ENCODE measurements at places on chromosomes 7 and 10.
A peak's percentile ranks its signal among the peaks of the same experiment; 100 is the strongest.

DNA sequence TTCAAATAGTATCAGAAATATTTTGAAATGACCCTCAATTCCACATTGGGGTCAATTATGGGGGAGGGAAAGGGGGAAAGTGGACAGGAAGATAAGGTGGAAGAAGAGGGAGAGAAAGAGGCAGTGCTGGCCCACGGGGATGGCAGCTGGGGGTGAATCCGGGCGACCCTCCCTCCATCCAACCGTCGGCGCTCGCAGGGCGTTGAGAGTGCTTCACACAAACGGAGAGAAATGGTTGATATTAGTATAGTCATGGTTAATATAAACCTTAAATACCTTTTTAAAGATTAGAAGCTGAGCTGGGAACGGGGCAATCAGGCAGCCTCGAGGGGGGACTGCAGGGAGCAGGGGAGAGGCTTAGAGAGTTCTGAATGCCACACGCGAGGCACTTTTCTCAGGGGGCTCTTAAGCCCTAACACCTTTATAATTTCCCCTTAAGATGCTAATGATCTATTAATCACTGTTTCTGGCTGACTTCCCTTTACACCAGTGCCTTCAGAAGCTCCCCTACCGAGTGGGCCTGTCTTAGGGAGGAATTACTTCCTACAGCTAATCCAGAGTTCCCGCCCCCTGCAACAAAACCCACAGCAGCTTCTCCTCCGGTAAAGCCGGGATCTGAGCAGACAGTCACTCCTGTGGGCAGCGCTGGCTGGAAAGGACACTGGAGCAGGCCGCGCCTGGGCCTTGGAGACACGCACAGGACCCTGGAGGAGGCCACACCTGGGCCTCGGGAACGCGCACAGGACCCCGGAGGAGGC, 39.5 kb downstream of the PRKAG2 start:
- DNase-seq, result no peak

DNA sequence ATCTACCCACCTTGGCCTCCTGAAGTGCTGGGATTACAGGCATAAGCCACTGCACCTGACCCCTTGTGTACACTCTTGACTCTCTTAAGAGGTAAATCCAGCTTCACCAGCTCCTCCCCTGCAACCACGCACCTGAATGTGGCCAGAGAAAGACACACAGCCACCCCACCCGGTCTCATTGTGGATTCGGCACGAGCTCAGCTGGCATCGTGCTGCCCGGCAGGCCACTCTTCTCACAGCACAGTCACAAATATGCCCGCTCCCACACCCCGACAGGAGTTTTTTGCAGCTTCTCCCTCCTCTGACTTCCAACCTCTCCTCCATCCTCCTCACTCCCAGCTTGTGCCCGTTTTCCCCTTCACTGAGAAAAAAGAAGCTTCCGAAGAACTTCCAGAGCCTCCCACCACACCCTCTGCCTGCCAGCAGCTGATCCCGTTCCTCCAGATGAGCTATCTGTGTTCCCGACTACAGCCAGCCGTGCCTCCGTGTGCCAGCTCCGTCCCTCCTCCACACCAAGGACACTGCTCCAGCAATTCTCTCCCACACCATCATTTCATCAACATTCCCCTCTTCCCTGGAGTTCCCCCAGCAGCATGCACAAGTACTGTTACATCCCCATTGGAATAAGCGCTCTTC, 8.0 kb upstream of the SMARCD3 start:
- no peak for DNase-seq

GRCh38 chr7:94394437-94395140, at the start of gene COL1A2:
COL1A2 (plus strand) TSS chr7:94394895; CDS start chr7:94395032, 137 bp downstream.
- DNase-seq, result no peak

DNA sequence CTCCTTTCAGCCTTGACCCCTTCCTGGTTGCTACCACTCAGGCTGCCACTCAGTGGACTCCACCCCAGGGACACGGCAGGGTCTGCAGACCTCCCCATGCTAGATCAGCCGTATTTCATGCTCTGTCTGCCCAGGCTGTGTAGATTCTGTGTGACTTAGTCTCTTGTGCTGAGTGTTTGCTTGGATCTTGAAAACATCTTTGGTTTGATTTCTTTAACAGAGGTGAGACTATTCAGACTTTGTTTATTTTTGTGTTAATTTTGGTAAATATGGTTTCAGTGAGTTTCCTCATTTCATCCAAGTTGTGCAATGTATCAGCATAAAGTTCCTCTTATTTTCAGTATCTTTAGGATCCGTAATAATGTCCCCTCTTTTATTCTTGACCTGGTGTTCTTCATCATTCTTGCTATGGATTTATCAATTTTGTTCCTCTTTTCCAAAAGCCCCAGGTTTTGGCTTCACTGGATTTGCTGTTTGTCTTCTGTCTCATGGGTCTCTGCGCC, 21.2 kb upstream of the PWWP2B start:
- DNase-seq, result no peak

DNA sequence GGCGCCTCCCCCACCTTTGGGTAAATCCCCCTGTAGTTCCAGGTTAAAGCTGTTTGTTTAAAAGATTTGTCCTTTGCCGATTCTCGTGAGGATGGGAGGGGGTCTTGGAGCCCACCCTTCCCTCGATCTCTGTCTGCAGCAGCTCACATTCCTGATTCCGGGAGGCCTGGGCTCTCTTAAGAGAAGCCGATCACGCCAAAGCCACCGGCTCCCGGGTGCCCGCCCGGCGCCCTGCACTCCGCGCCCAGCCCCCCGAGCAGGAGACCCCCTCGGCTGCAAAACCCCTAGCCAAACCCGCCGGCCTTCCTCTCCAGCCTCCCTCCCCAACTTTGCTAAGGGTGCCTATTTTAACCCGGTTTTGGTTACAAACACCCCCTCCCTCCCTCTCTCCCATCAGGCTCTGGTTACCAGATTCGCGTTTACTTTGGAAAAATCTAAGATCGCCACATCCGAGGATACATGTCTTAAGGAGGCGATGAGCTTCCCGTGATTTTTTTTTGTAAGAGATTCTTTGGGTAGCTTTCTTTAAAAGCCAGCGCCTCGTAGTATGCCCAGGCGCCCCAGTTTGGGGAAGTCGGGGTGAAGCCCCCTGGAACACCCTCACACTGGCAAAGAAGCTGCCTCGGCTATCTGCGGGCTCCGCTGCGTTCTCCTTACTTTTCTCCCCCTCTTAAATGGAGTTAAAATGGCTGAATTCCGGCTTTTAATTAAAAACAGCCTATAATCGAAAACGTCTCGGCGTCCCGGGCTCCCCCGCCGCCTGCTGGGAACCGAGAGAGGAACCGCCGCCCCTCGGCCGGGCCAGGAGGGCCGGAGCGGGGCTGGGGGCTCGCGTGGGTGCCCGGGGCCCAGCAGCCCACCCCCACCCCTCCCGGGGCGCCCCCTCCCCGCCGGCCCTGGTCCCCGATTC, 983 bp downstream of the TNRC18 start:
- DNase-seq, result no peak

DNA sequence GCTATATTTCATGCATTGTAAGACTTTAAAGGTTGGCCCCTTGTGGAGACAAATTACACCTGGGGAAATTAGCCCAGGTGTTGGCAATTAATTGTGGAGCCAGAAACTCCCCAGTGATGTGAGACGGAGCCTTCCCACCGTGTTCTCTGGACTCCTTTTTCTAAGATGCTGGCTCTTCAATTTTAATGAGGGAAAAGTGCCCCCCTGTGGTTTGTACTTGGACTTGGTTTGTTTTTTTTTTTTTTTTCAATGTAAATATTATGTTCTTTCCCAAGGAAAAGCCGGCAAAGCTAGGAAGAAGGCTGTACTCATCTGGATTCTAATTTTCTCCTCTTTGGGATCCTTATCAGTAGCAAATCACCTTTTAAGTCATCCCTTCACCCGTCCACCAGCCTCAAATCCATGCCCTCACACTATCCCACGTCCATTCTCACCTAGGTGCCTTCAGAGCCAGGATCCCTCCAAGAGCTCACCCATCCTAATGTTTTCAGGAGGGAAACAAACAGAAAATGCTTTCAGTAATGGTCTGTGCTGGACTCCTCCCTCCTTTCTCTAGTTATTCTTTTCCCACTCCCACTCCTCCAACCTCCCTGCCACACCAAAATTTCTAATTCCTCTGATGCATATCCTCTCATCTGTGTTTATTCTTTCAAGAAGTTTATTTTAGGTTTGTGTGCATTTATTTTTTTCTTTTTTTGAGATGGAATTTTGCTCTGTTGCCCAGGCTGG, 20.4 kb upstream of the ST8SIA6 start:
- DNase-seq, result no peak

GRCh38 chr7:96414931-96415292, 93.0 kb upstream of the SLC25A13 start:
- peak; percentile 52 for DNase-seq

DNA sequence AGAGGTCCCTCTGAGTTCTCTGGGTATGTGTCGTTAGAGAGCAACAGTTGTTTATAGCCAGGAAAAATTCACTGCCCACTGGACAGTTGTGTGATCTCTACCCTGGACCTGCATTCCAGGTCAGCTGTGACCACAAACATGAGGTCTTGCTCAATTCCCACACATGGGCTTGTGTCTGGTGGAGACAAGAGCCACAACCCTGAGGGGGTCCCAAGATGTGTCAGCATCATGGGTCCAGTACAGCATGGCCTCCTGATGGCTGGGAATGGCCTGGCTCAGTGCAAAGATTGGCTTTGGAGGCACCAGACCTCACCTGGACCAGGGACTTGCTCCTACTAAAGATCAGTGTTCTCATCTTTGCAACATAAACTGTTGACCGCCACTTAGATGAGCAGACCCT, 751.6 kb downstream of the GRID1 start:
- no peak for DNase-seq

GRCh38 chr7:20352573-20353306, 22.0 kb downstream of the ITGB8 start:
- no peak for DNase-seq

DNA sequence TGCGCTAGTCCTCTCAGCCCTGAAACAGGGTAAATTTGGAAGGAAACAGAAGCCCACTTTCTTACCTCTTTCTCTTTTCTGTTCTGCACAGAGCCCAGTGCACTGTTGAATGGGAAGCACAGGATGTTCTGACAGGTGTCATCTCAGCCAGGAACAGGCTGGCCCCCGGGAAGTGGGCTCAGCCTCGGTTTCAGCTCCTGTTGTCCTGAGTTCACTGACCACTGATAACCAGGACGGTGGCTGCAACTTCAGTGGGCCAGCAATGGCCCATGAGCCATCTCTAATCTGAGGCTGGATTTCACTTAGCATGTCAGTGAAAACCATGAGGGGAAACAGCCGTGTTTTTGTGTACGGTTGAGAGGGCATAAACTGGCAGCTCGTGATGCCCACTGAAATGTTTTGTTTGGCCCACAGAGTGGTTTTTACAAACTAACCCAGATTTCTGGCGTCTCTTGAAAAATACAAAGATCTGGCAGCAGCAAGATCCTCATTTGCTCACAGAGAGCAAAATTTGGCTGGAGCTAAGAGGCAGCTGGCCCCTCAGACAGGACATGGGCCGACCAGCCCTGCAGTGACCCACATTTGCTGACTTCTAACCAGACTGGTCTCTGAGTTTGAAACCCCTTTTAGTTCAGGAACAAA, 455.9 kb downstream of the PAXIP1 start:
- DNase-seq, result no peak

DNA sequence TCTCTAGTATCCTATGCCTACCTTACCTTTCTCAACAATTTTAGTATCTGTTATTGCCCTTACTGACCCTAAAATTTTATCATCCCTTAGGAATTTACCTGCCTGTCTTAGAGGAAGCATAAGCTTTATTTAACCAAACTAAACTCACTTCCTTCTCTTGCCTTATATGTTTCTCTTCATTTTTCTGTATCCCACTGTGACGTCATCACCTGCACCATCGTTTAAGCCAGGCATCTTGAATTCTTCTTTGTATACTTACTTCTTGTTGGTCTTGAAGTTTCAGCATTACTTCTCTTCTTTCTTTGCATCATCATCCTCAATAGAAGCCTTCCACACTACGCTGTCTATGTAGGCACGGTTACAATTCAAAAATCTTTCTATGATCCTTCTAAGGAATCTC, 231.0 kb upstream of the SMIM30 start:
- no peak for DNase-seq

DNA sequence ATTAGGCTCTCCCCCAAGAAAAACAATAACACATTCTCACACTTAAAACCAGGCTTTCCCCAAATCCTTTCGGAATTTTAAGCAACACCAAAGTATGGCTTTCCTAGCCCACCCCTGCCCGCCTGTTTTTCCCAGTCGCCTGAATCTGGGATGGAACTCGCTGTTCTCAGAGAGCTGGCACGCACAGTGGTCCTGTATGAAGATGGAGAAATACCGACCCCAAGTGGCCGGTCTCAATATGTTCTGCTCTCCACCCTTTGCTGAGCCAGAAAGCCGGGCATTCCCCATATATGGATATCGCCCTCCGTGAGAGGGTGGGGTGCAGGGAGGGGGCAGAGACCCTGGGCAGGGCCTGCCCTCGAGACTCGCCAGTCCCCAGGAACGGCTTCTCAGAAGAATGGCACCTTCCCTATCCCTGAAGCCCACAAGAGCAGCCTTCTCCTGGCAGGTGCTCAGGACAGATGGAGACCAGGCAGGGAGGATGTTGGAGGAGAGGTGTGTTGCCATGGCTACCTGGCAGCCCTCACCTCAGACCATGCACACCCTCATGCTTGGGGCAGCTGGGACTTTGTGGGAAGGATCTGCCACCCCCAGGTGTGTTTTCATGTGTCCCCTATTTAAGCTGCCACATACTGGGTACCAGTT, 3.4 kb downstream of the TACR2 start:
- peak; percentile 32 for DNase-seq

- DNase-seq, result no peak
These were observed 204.7 kb upstream of the KLF14 start for GRCh38 chr7:130938661-130939060.

DNA sequence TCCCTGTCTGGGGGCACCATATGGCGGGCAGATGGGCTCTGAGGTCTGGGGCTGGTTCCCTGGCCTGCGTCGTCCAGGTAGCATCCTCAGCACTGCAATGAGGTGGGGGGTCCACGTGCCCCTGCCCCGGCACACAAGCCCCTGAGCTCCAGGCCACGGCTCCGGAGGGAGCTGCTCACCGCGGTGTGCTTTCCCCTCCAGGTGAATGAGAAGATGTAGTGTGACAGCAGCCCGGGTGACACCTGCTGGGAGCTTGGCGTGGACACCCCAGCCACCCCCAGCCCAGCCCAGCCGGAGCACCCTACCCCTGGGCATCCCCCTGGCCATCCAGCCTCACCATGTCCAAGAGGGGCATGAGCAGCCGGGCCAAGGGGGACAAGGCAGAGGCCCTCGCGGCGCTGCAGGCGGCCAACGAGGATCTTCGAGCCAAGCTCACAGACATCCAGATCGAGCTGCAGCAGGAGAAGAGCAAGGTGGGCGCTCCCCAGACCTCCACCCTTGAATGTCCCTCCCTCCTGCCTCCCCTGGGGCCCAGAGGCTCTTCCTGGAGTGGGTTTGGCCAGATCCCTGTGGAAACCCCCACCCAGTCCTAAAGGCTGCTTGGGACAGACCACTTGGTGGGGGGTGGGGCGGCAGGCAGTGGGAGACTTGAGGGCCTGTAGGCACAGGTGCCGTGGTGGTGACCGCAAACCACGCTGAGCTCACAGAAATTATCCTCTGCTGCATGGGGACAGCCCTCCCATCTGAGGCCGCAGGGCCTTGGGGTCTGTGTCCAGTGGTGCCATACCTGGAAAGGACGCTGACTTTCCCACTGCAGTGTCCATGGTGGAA, 38.9 kb downstream of the JAKMIP3 start:
- DNase-seq, result no peak
